ENCODE measurements at places on chromosomes 7 and 10. TPM values are rescaled to one million over a fixed set of nuclear protein-coding genes. Genes with fewer than 3 reads are reported as not detected.

WDR37 gene
- total RNA-seq: 17.0 TPM

GPR158 gene
- 0.34 TPM for total RNA-seq

GRCh38 chr7:151405056-151405455 is 4.8 kb downstream of the WDR86 start:
- H3K27ac ChIP-seq: no peak overlapping the region
- H3K4me1 ChIP-seq: peaks cover 5% of the 10 kb centered on the region
- no peaks in the 10 kb centered on the region for H3K36me3 ChIP-seq
- H3K27me3 ChIP-seq: peaks cover 16% of the 10 kb centered on the region

- no peak overlapping the region for H3K27ac ChIP-seq
- no peaks in the 10 kb centered on the region for H3K27me3 ChIP-seq
- H3K36me3 ChIP-seq: no peaks in the 10 kb centered on the region
- no peak for DNase-seq
- no peaks in the 10 kb centered on the region for H3K4me1 ChIP-seq
These were observed 154.3 kb downstream of the ELAPOR2 start for GRCh38 chr7:86904949-86905834.
